ENCODE measurements at places on chromosomes 1 and 21. TPM values are rescaled to one million over a fixed set of nuclear protein-coding genes. Genes with fewer than 3 reads are reported as not detected.
A peak's percentile ranks its signal among the peaks of the same experiment; 100 is the strongest.

STIL gene
- polyA plus RNA-seq, result 6.8 TPM

ICOSLG gene
- polyA plus RNA-seq, result 0.09 TPM

NUDT4B gene
- 10.6 TPM for polyA plus RNA-seq

- no peak for DNase-seq
Observed at GRCh38 chr1:209388358-209388757, 195.2 kb upstream of the CAMK1G start.

DNA sequence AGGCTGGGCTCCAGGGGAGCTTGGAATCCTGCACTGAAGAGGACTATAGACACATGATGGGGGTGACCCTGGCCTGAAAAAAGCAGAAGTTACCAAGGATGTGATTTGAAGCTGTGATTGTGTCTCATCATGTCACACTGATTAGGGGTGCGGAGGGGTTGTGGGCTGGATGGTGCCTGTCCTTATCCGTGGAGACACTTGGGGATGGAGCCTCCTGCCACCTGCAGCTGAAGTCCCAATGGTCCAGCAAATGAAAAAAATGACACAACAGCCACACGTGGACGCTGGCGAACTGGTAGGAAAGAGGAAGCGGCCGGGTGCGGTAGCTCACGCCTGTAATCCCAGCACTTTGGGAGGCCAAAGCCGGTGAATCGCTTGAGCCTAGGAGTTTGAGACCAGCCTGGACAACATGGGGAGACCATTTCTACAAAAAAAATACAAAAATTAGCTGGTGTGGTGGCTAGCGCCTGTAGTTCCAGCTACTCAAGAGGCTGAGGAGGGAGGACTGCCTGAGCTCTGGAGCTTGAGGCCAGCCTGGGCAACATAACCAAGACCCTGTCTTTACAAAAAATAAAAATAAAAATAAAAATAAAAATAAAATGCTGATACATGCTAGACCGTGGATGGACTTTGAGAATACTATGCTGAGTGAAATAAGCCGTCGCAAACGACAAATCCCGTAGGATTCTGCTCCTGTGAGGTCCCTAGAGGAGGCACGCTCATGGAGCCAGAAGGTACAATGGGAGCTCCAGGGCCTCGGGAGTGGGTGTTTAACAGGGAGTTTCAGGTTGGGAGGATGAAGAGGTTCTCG is 838 bp upstream of the IBA57 start:
- DNase-seq, result no peak

DNA sequence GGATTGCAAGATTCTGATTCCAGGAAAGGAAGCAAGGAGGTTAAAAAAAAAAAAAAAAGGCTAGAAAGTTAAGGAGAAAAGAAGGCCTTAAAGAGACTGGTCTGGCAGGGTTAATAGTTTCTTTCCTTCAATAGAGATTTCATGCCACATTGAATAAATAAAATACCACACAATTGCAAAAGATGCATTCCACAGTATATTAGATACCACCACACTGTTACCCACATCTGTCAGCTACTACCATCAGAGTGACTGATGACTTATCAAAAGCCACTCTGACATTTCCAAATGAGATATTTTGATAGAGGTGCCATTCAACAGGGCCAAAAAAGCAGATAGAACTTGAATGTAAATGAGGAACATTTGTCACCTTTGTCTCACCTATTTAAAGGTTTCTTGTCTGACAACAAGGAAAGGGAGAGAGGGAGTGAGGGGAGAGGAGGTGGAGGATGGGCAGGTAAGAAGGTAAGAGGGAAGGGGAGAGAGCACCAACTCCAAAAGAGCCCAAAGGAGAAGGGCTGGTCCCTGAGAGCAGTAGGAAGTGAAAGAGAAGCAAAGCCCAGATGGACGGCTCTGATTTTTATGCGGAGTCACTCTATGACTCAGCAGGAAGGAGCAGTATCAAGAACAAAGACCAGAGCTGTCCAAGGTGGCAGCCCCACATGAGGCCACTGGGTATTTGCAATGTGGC is 38.3 kb downstream of the LRRN2 start:
- DNase-seq, result peak; percentile 70

Measured in IMR-90 (cell line).